Activated CD4-positive, alpha-beta T cell treated with anti-CD3 and anti-CD28 coated beads for 1 hour (primary cell): ENCODE measurements at places on chromosomes 16 and 17.
A peak's percentile ranks its signal among the peaks of the same experiment; 100 is the strongest.

- DNase-seq = peak; percentile 41
Observed at GRCh38 chr17:43907998-43908721, 824 bp upstream of the MPP2 start.

- DNase-seq = no peak
Observed at GRCh38 chr16:88385112-88385594, 2.4 kb downstream of the ZNF469 start.

- no peak for DNase-seq
Observed at GRCh38 chr17:61238455-61238933, 161.1 kb upstream of the TBX2 start.

GRCh38 chr16:12412890-12413289, 390.8 kb downstream of the CPPED1 start:
- no peak for DNase-seq

DNA sequence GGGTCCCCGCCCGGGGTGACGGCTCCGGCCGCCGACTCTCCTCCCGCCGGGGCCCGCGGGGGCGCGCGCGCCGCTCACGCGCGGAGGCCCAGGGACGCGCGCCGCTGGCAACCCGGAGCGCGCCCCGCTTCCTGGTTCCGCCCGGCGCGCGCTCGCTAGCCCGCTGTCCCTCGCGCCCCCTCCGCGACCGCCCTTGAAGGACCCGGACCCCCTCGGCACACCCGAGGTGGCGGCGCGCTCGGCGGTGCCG, at the start of gene STAT5B:
TSS of gene STAT5B (minus strand) at position 33 of the 250 bp plus-strand sequence. CDS start 44,264 bp downstream, outside the sequence.
- peak; percentile 46 for DNase-seq

GRCh38 chr16:24523569-24523968, 15.8 kb upstream of the RBBP6 start:
- no peak for DNase-seq

GRCh38 chr17:16199093-16199492, 16.2 kb downstream of the NCOR1 start:
- DNase-seq = no peak

- DNase-seq = no peak
Observed at GRCh38 chr16:59905606-59906005, 1171.5 kb upstream of the GOT2 start.

DNA sequence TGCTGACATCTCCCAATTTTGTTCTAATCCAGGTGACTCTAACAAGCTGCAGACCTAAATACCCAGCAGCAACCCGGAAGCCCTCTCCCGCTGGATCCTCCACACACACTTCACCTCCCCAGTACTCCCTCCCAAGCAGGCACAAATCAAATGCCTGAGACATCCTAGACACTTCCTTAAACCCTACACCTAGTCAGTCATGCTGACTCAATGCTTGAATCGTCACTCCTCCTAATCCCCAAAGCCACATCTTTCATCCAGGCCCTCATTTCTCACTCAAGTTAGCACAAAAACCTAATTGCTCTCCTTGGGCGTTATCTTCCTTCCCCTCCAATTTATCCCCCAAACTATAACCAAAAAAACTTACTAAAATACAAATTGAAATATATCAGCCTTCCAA, 32.7 kb downstream of the CMC2 start:
- no peak for DNase-seq

GRCh38 chr17:50467114-50467854, 1.4 kb downstream of the CHAD start:
- no peak for DNase-seq

DNA sequence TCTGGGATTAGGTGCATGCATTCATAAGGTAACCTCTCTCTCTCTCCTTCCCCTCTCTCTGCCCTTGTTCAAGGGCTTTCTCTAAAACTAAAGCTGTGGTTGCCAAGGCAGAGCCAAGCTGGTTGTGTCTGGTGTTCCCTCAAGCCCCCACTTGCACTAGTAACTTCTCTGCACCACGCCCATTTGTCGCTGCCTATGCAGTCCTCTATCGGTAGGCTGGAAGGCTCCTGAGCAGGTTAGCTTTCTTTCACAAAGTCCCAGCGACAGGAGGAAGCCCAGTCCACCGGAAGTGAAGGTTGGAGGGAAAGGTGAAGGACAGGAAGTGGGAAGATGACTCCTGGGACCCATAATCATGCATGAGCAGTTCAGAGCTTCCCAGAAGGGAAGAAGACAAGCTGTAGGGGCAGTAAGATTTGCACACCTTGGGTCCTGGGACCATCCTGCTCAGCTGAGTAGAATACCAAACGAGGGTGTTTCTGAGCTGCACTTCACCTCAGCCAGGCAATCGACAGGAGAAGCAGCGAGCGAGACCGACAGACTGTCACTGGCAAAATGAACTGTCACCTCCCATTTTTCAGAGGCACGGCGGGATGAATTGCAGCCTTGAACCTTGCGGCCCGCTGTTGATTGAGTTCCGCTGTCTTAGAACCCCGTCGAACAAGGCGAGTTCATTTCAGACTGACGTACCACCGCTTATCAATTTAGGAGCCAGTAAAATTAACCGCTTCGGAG, 14.7 kb upstream of the SKAP1 start:
- DNase-seq = no peak

GRCh38 chr17:40576113-40576740, 11.0 kb upstream of the CCR7 start:
- DNase-seq = no peak

- DNase-seq = no peak
Observed at GRCh38 chr16:67040906-67041305, 12.0 kb downstream of the CBFB start.

GRCh38 chr17:75514299-75514918, 928 bp downstream of the CASKIN2 start:
- no peak for DNase-seq

DNA sequence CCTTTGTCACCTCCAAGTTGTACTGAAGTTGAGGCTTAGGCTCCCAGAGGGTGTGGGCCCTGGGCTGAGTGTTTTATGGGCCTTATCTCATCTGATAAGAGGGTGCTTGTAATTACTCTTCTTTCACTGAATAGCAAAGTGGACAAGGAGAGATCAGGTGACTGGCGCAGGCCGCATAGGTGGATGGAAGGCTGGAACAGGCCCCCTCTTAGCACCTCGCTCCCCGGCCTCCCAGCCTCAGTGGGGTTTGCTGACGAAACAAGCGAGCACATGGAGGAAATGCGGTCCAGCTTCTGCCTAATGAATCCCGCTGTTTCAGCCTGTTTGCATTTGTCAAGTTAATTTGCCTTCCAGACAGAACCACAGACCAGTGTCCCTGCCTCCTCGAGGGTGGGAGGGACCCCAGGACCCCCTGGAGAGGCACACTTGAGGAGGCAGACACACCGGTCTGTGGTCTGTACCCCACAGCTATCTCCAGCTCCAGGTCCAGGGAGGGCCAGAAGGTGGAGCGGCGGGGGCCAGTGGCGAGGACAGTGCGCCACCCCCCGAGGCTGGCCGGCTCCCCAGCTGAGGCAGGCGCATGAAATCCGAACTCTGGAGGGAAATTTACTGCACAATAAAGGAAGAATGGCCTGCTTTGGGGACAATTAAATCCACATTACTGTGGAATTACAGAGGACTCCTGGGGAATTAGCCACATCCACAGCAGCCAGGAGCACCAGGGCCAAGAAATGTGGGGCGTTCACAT, 123.4 kb downstream of the NTN1 start:
- no peak for DNase-seq

DNA sequence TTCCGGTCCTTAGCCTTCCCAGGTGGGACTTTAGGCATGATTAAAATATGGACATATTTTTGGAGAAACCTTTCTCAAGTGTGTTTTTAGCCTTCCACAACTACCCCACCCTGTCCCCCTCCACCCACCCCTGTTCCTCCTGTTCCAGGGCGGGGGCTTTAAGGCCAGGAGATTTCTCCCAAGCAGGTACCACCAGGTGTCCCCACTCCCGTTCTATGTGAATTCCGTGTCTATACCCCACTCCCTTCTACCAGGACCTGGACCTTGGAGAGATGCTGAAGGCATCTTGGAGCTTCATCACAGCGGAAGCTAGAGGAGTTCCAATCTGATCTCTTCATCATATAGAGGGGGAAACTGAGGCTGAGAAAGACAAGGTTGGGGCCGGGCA, 9.7 kb downstream of the CA4 start:
- DNase-seq = no peak

GRCh38 chr17:32298298-32298697, 32.7 kb downstream of the RHBDL3 start:
- DNase-seq = no peak

- DNase-seq = no peak
Observed at GRCh38 chr16:71528257-71528656, 2.0 kb downstream of the CHST4 start.

DNA sequence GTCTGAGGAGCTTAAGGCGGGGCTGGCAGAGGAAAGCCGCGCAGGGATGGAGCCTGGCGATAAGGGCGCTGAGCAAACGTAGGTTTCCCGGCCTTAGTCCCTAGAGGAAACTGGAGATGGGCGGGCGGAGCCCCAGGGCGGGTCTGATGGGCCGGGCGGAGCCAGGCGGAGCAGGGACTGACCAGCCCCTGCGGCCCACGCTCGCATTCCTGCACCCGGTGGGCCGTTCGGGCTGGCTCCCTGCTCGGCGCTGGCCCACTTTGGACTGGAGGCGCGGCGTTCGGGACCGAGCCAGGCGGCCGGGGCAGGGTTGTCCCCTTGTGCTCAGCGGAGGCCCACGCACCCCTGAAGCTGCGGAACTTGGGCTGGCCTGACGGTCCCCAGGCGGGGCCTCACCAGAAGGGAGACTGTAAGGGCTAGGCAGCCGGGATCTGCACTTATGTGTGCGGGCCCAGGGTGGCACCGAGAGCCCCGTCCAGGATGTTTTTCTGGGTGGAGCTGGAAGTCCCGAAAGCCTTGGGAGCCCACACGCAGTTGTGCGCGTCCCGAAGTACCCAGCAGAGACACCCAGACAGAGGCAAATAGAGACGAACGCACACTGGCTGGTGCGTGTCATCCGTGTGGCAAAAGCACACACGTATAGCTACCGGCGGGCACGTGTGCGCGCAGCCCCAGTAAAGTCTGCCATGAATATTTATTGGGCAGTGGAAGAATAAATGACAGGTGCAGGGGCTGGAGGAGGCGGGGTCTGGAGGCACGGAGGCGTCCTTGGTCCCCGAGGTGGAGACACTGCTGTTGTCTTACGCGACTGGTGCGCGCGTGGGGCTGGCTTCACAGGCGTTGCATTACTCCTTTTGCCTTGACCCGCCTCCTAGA, 1.4 kb downstream of the PYDC1 start:
- no peak for DNase-seq

- no peak for DNase-seq
Observed at GRCh38 chr16:22625967-22626366, 115.3 kb downstream of the NPIPB5 start.

- no peak for DNase-seq
Observed at GRCh38 chr17:208429-208828, 27.0 kb upstream of the DOC2B start.

DNA sequence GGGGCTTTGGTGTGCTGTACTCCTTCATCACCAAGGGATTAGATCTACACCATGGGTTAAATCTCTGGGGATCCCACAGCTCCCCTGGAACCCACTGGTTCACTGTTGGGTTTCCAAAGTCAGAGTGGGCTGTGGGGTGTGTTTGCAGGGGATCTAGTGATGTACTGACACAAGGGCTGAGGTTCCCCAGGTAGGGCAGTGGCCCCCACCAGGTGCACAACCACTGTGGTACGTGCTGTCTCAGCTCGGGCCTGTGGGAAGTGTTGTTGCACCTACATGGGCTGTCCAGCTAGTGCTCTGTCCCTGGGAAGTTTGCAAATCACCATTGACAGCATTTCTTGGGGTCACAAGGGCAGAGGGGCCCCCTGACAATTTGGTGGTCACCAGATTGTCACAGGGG, 134.4 kb upstream of the CDH8 start:
- DNase-seq = no peak

GRCh38 chr17:73156887-73157520, 7.8 kb upstream of the SSTR2 start:
- DNase-seq = no peak

DNA sequence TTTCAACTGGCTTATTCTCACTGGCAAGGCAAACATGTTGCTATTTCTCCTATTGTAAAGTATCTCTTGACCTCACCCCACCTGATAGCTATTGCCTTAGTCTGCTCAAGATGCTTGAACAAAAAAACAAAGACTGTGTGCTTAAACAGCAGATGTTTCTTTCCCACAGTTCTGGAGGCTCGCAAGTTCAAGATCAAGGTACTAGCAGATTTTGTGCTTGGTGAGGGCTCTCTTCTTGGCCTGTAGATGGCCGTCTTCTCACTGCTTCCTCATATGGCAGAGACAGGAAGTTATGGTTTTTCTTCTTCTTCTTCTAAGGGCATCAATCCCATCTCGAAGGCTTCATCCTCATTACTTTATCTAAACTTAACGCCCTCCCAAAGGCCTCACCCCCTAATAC, 109.7 kb upstream of the CLEC3A start:
- no peak for DNase-seq

DNA sequence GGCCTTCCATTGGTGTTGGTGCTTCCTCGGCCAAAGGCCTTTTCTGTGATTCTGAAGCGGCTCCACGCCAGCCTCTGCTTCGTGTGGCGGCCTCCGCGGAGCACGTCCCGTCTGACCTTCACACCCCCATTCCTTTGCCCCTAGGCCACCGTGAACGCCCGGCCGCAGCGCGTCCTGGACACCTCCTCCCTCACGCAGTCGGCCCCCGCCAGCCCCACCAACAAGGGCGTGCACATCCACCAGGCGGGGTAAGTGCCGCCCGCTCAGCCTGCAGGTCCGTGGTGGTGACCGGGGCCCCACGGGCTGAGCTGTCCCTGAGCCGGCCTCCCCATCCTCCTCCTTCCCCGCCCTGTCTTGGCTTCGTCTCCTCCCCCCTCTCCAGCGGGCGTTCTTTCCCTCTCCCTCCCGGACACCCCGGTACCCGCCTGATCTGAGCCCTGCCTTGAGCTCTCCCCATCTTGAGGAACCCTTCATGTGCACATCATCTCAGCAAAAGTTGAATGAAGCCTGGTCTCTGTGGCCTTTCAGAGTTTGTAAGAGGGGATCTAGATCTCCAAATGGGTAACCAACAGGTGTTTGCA, 69.0 kb upstream of the CHMP6 start:
- DNase-seq = no peak

DNA sequence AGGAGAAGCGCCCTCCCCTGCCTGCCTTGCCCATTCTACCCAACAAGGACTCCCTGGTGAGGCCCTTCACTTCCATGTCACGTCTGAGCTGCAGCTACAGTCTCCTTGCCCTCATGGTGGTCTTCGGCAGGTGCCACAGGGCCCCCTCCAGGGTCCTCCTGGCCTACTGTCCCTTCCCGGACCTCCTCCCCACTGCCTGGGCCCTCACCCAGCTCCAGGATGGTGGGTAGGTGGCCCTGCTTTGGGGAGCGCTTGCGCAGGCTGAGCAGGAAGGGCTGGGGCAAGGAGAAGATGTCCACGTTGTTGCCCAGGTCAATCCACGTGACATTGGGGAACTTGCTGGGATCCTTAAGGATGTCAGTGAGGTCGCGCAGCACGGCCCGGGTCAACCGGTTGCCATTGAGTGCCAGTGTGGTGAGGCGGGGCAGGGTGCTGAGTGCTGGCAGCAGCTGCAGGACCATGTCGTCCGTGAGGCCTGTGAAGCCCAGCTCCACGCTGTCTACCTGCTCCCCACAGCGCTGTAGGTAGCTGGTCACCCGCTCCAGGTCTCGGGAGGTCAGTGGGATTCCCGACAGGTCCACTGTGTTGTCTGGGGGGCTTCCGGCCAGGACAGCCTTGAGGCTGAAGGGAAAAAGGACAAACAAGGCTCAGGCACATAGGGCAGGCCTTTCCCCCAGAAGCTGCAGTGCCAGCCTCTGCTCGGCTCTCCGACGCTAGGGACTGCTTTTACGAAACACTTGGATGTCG, 28.3 kb downstream of the TRPV2 start:
- DNase-seq = no peak

GRCh38 chr16:47056688-47057629, 83.5 kb upstream of the DNAJA2 start:
- no peak for DNase-seq
